Transverse colon (tissue), 4 donors: ENCODE measurements at places on chromosomes 4 and X. TPM values are rescaled to one million over a fixed set of nuclear protein-coding genes. Genes with fewer than 3 reads are reported as not detected.

The HPGDS gene
- 6.0 TPM for total RNA-seq

- peak within 1 kb of the TSS; percentile 70 for H3K27ac ChIP-seq
- peak; percentile 50 for DNase-seq
- H3K4me3 ChIP-seq = peak within 1 kb of the TSS; percentile 25
- H3K27me3 ChIP-seq = no peaks in the 10 kb centered on the region
- H3K36me3 ChIP-seq = no peaks in the 10 kb centered on the region
- peaks cover 36% of the 10 kb centered on the region for H3K4me1 ChIP-seq
These were observed at the start of gene GASK1B for GRCh38 chr4:158172261-158173258. GASK1B (minus strand) TSS chr4:158173025; CDS start chr4:158171375, 1,650 bp downstream.

The HERC6 gene
- total RNA-seq = 3.2 TPM

DNA sequence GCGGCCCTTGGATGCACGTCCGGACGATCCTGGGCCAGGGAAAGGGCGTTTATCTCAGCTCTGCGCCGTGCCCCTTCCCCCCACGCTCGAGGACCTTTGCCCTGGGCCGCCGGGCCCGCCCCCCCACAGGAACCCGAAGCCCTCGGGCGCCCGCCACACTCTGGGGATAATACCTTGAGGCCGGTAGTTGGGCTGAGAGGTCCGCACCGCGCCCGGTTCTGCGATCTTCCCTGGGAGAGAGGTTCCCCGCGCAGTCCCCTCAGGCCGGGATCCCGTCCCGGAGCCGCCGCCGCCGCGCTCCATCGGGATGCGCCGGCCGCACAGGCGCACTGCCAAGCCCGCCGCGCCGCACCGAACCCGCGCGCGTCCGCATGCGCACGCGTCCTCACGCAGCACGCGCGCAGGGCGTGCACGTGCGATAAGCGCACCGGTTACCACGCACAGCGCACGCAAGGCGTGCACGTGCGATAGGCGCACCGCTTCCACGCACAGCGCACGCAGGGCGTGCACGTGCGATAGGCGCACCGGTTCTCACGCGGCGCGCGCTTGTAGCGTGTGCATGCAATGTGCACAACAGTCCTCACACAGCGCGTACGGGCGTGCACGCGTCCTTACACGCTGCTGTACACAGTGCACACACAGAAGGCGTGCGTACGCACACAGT is at the start of gene MAP7D2:
Gene MAP7D2 (minus strand): TSS at position 331 of the 664 bp plus-strand sequence. CDS start 28 bp downstream, at position 303.
- no peak within 1 kb of the TSS for H3K27ac ChIP-seq
- H3K36me3 ChIP-seq = no peaks in the 10 kb centered on the region
- H3K4me3 ChIP-seq = peak within 1 kb of the TSS; percentile 15
- H3K4me1 ChIP-seq = no peaks in the 10 kb centered on the region
- no peak for DNase-seq

DNA sequence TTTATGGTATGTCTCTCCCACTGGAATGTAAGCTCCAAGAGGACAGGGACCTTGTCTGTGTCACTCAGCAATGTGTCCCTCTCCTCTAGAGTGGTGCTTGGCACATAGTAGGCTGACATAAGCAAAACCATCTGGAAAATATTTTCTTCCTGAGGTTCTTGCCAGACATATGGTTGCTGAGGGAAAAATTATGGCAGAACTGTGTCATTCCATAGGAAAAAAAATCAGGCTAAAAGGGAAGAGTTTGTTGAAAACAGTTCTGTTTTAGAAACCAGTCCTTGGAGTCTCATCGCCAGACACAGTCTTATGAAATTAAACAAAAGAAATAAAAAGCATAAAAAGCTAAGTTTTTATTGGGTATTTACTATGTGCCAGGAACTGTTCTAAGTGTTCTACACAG is 60.9 kb downstream of the RTL9 start:
- no peak for DNase-seq
- no peaks in the 10 kb centered on the region for H3K27me3 ChIP-seq
- H3K4me3 ChIP-seq = no peak overlapping the region
- H3K27ac ChIP-seq = no peak overlapping the region
- no peaks in the 10 kb centered on the region for H3K36me3 ChIP-seq
- no peaks in the 10 kb centered on the region for H3K4me1 ChIP-seq

The SPP1 gene
- 23.5 TPM for total RNA-seq

The GLOD5 gene
- not detected for total RNA-seq

DNA sequence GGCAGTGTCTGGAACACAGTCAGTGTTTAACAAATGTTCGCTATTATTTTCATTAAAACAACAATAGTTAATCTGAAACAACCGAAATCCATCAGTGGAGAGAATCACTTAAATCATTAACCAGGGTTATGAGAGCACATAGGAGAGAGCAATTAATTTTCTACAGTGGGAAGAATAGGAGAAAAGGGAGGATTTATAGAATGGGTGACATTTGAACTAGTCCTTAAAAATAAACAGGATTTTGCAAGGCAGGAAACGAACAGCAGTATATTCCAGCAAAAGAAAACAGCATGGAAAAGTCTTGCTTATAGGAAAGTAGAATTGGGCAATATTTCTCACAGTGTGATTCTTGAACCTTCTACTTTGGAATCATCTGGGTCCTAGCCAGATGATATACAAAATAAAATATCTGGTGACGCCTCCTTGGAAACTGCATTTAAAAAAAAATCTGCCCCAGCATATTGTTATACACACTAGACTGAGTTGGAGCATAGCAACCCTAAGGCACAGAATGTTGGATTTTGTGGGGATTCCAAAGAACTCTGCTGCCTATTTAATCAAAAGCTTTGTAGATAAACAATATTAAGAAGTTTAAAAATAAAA is 56.1 kb downstream of the INTS12 start:
- peak overlapping the region; percentile 41 for H3K27ac ChIP-seq
- no peak overlapping the region for H3K4me3 ChIP-seq
- no peaks in the 10 kb centered on the region for H3K4me1 ChIP-seq
- no peaks in the 10 kb centered on the region for H3K27me3 ChIP-seq
- DNase-seq = no peak

GRCh38 chr4:32991663-32992062 is 2271.5 kb downstream of the PCDH7 start:
- peaks cover 9% of the 10 kb centered on the region for H3K4me1 ChIP-seq
- no peak for DNase-seq
- H3K27ac ChIP-seq = no peak overlapping the region
- no peaks in the 10 kb centered on the region for H3K36me3 ChIP-seq

- DNase-seq = no peak
- H3K27ac ChIP-seq = no peak overlapping the region
- H3K4me1 ChIP-seq = no peaks in the 10 kb centered on the region
These were observed 54.6 kb downstream of the ARHGAP6 start for GRCh38 chrX:11611161-11611560.

DNA sequence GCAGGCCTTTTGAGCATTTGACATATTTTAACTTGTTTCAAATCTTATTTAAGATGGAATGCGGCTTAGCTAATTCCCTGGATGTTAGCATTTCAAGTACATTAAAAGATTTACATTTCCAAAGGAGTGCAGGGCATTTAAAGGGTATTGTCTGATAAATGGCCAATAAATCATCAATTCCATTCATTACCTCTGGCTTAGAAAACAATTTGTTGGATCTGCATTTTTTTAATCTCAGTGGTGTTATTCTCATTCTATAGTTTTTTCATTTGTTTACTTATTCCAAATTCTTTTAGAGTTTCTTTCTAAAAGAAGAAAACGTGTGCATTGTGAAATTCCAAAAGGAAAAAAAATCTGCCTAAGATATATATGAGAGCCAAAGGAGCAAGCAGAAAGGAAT is 1.3 kb upstream of the NLRP2B start:
- H3K27ac ChIP-seq = no peak overlapping the region
- H3K27me3 ChIP-seq = no peaks in the 10 kb centered on the region
- no peaks in the 10 kb centered on the region for H3K36me3 ChIP-seq
- H3K4me1 ChIP-seq = no peaks in the 10 kb centered on the region
- no peak for DNase-seq

The PLS3 gene
- 31.6 TPM for total RNA-seq

The PITX2 gene
- 15.0 TPM for total RNA-seq

GRCh38 chr4:114807357-114807756 is 208.8 kb downstream of the UGT8 start:
- no peak overlapping the region for H3K27ac ChIP-seq
- no peaks in the 10 kb centered on the region for H3K36me3 ChIP-seq
- H3K27me3 ChIP-seq = no peaks in the 10 kb centered on the region

The CASP3 gene
- total RNA-seq = 6.2 TPM

DNA sequence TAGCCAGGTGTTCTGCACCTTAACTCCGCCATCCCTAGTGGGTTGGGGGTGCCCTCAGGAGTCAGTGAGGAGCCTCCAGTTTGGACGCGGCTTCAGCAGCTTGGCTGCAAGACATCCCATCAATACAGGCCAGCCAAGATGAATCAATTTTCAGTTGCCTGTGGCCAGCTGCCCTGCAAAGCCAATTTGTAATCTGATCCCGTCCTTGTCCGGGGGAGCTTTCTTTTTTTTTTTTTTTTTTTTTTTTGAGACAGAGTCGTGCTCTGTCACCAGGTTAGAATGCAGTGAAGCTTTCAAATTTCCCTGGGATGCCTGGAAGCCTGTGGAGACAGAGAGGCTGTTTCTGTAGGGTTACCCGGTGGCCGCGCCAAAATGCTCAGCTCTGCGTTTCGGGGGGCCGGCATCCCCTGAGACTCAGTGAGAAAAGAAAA is 192.5 kb downstream of the ASMT start:
- H3K36me3 ChIP-seq = no peaks in the 10 kb centered on the region
- H3K4me1 ChIP-seq = no peaks in the 10 kb centered on the region
- H3K27ac ChIP-seq = no peak overlapping the region

The RPS6KA6 gene
- 16.4 TPM for total RNA-seq

GRCh38 chr4:108303488-108304177 is 134.9 kb upstream of the LEF1 start:
- H3K36me3 ChIP-seq = no peaks in the 10 kb centered on the region
- H3K4me1 ChIP-seq = no peaks in the 10 kb centered on the region
- no peak overlapping the region for H3K27ac ChIP-seq
- DNase-seq = no peak
- H3K4me3 ChIP-seq = no peak overlapping the region
- no peaks in the 10 kb centered on the region for H3K27me3 ChIP-seq

The FAM241A gene
- total RNA-seq = 1.1 TPM

The CT45A3 gene
- total RNA-seq = not detected

The TGIF2LX gene
- total RNA-seq = not detected

DNA sequence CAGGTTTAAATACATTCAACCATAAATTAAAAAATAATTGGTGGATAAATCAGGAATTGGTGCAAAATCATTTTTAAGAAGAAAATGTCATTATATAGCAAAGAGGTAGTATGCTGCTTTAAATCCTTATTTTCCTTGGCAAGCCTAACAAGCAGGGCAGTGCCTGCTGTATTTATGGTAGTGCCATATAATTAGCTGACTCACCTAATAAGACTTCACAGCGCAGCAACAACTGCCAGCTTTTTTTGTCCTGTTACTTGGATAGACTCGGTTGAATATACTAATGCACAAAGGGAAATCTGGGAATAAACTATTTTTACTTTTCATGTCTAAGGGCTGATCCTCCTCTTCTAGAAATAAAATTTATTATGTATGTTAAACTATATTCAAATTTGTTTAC is 99.1 kb downstream of the SNCA start:
- no peaks in the 10 kb centered on the region for H3K4me1 ChIP-seq
- H3K27me3 ChIP-seq = no peaks in the 10 kb centered on the region
- H3K4me3 ChIP-seq = no peak overlapping the region
- no peak for DNase-seq

GRCh38 chr4:112266823-112267222 is 18.9 kb downstream of the TIFA start:
- H3K27me3 ChIP-seq = no peaks in the 10 kb centered on the region
- no peaks in the 10 kb centered on the region for H3K4me1 ChIP-seq
- H3K4me3 ChIP-seq = no peak overlapping the region
- no peak for DNase-seq

GRCh38 chr4:157889788-157890187 is 283.0 kb downstream of the GASK1B start:
- no peak overlapping the region for H3K4me3 ChIP-seq
- H3K27me3 ChIP-seq = no peaks in the 10 kb centered on the region
- H3K27ac ChIP-seq = no peak overlapping the region
- no peaks in the 10 kb centered on the region for H3K36me3 ChIP-seq

The NAA11 gene
- not detected for total RNA-seq

GRCh38 chrX:94288972-94289371 is 615.0 kb downstream of the FAM133A start:
- H3K27ac ChIP-seq = no peak overlapping the region
- no peak for DNase-seq
- no peaks in the 10 kb centered on the region for H3K36me3 ChIP-seq
- no peaks in the 10 kb centered on the region for H3K27me3 ChIP-seq
